ENCODE measurements at places on chromosomes 2 and 18.

GRCh38 chr2:218882461-218882816, 1.8 kb downstream of the WNT10A start:
- no peak for DNase-seq

- DNase-seq = no peak
These were observed 4.5 kb upstream of the MTLN start for GRCh38 chr2:110216803-110217202.

DNA sequence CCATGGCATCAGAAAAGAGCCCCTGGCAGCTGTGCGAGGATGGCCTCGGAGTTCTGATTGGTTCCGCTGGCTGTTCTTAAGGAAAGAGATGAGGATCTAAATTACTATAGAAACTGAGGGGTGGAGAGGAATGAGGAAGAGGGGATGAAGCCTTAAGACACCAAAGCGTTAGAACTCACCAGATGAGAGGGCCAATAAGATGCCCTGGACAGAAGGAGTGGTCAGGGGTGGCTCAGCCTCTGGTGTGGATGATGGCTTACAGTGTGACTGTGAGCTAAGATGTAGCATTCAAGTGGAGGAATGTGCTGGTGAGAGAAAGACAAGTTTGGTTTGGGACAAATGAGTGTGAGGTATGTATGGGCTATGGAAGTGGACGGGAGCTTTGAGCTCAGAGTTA, 97.8 kb downstream of the ZFP36L2 start:
- DNase-seq = no peak

DNA sequence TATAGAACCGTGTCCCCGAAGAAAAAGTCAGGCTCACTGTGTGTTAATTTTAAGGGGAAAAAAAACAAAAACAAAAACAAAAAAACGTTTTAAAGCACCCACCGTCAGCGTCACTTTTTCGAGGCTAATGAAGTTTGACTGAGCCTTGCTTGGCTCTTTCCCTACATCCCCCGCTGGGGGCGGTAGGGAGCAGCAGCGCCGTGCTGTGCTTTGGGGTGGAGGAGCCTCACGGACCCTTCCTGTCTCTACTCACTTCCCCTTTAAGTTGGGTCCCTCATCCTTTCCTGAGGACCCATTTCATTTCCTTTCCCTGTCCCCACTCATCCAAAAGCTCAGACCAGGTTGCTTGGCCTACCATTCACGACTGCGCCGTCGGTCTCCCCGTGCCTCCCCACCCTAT, 82.8 kb upstream of the RPL31 start:
- DNase-seq = no peak

GRCh38 chr2:237235383-237236095, 149.8 kb downstream of the COPS8 start:
- peak; percentile 77 for DNase-seq

- no peak for DNase-seq
These were observed 1804.9 kb upstream of the LRRTM1 start for GRCh38 chr2:82109418-82109817.

DNA sequence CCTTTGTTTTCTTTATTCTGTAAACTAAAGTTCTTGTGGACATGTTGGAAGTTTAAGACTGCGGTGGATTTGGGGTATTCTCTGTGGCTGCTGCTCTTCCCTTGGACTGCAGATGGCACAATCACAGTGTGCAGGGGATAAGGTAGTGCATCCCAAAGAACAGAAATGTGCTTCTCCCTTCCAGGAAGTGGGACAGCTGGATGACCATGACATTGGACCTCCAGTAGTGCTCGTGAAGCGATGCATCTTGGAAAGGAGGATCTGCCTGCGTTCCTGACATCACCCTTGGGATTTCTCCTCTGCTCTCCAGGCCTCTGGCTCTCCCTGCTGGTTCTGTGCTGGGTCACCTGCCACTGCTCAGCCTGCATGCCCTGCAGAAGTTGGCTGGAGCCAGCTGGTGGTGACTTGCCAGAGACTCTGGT, 109.9 kb downstream of the SLC4A3 start:
- peak; percentile 40 for DNase-seq

DNA sequence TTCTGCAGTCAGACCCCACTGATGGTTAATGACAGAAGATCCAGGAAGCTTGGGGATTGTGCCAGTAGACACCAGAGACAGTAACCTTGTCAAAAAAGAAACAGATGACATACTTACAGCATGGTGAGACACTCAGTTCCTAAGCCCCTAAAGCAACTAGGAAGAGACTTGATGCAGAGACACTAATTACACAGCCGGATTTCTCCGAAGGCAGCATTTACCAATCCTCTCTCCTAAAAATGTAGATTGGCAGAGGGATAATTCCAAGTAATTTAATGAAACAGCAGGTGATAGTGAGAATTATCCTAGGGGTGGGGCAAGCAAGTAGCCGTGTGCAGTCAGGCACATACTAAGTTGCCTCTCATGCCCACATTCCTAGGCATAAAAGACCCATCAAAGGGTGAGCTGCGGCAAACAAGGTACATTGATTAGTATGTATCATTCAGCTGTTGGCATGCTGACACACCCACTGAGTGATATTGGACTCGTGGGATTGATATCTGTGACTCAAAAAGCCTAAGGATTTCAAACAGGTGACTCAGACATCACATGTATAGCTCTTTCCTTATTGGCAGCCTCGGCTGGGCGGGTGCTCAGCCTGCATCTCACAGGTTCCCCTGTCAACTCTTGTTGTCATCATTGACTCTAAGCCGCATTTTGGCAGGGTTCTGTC, 296.7 kb upstream of the ATP5MC3 start:
- no peak for DNase-seq

- DNase-seq = peak; percentile 45
These were observed 133.7 kb upstream of the MEIS1 start for GRCh38 chr2:66301022-66301766.

GRCh38 chr2:219643788-219644398, 16.5 kb downstream of the SLC4A3 start:
- DNase-seq = no peak

GRCh38 chr18:4106407-4107033, 348.6 kb downstream of the DLGAP1 start:
- DNase-seq = peak; percentile 57

DNA sequence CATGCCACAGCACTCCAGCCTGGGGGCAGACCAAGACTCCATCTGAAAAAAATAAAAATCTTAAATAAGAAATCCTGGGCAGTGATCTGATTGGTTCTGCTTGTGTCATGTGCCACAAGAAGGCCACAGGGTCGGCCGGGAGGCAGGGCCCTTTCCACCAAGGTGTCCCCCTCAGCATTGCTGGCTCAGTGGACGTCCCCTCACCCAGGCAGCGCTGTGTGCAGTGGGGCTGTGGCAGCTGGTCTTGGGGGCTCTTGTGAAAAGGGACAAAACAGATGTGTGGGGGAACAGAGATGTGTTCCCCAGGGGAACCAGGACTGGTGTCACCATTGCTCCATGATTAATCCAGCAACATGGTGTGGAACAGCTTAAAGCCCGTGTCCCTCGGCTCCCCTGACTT, 60.5 kb downstream of the HS6ST1 start:
- DNase-seq = no peak

DNA sequence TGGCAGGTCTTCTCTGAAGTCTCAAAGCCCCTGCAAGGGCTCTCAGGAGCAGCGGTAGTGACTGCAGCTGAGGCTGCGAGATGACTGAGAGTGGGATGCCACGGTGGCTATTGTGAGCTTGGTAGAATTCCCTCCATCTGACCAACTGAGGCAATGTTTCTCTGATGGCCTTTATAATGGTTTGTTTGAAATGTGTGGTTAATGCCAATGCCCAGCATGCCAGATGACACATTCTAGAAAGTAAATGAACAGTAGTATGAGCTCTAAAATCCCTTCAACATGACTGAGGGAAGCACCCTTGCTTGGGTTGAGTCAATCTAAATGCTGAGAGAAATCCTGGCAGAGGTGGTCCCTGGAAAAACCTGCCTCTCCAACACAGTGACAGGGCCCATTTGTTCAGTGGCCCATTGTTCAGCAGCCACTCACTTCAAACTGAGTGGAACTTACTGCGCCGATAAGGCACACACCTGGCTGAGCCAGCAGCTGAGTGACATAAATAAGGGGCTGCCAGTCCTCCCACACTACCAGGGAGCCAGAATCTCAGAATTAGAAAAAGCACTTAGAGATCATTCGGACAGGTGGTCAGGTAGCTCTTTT, 31.7 kb downstream of the SULT1C2 start:
- no peak for DNase-seq

DNA sequence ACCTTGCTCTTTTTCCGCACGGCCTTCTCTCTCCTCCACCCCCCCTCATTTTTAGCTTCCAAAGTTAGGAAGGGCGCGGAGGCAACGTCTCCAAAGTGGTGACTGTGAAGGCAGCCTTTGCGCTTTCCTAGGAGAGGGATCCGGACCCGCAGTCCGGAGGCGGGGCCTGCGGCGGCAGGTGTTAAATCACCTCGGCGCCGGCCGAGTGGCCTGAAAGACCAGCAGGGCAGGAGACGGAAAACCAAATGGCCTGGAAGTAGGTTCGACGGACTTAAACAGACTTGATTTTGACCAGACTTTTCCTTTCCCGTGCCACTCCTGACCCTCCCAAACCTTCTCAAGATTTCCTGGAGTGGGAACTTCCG, 615 bp downstream of the GORASP2 start:
- DNase-seq = peak; percentile 11

DNA sequence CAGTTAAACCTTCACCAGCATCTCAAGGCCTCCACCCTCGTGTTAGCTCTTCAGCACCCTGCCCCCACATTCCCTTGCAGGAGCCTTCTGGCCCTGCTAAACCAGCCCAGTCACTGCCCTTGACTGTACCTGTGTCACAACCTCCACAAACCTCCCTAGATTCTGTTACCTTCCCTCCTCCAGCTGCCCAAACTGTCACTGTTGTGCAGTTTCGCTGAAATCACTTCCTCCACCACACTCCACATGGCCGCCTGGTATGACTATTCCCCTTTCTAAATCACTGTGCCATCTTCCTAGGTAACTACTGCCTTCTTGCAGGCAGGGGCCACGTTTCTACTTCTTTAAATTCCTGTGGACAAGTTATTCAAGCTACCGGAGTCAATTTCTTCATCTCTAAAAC, 160.2 kb downstream of the GALNT14 start:
- DNase-seq = no peak

DNA sequence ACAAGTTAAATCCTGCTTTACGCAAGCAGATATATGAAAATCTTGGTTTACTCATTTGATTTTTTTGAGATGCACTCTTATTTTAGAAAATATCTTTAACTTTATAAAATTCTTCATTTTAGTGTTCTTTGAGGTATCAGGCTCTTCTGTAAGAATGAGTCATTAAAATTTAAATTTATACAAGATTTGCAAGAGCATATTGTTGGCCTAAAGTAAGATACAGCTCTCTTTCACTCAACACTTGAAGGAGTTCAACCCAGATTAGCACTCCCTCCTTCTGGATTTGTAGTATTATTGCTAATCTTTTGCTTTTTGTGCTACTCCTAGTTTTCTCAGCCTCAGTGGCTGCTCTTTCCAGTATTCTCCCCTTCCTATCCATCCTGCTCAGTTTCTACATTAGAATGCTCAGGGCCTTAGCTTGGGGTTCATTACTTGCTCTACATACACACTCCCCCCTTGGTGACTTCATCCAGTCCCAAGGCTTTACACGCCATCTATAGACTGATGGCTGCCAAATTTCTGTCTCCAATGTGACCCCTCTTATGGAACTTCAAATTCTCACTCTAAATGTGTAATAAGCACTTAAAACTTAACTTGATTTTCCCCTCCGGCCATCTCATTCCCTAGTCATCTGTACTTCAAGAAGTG, 425.3 kb upstream of the FANCL start:
- no peak for DNase-seq

GRCh38 chr18:23810396-23810795, 121.1 kb downstream of the LAMA3 start:
- DNase-seq = no peak

GRCh38 chr18:79571211-79572092, 108.2 kb upstream of the CTDP1 start:
- DNase-seq = no peak

GRCh38 chr2:211690736-211691135, 847.9 kb downstream of the ERBB4 start:
- DNase-seq = no peak

GRCh38 chr2:55843096-55843993, 80.2 kb downstream of the EFEMP1 start:
- peak; percentile 99 for DNase-seq

GRCh38 chr2:234211797-234212196, 161.3 kb downstream of the SPP2 start:
- no peak for DNase-seq

DNA sequence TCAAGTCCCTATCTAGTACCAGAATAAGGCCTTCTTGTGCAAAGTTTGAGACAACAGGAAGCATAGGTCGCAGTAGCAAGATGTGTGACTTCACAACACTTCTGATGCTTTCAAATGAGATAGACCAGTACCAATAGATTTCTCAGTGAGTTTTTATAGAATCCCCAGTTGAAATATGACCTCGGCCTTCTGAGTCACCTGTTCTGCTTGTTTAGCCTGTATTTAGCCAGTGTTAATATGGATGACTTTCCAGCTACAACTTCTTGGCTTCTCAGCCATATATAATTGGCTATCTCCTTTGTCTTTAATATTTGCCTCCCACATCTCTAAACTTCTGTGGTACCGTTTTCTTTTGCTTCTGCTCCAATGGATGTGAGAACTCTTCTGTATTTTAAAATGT, 113.8 kb downstream of the KYNU start:
- no peak for DNase-seq

DNA sequence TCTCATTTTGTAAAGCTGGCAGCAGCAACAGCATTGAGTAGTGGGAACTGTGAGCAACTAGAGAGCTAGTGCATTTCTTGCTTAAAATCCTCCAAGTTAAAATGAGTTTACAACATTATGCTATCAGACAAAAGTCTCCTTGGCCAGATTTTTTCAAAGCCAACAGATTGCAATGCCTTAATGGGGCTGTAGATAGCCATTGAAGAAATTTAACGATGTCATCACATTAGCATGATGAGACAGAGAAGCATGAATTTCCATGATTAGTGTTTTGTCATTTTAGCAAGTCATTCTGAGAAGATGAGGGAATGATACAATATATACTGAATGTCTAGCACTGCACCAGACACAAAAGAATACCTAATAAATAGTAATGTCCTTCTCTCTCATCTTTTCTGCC, 307.5 kb upstream of the REG3G start:
- DNase-seq = peak; percentile 22

GRCh38 chr2:120635146-120635545, 100.5 kb upstream of the GLI2 start:
- DNase-seq = no peak

DNA sequence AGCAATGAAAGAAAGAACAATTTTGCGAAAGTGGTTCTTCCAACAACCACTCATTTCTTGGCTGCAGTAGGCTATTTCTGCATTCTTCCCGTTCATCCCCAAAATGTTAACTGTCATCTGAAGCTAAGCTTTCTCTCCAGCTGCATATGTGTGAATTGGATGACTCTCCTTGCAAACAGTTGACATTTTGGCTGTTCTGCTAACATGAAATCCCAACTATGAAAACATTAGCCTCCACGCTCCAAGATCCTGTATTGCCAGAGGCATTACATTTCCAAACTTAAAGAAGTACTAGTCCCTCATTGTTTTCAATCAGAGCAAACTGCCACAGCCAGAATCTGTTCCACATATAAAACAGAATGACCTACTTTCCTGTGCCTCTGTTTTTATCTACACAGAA, 88.5 kb downstream of the TGIF1 start:
- DNase-seq = no peak

All from fibroblast of skin of abdomen (primary cell).